ENCODE measurements at places on chromosomes 16 and 17.

- no peak for DNase-seq
Measured at GRCh38 chr17:77708936-77709335, 249.6 kb upstream of the TNRC6C start.

- no peak for DNase-seq
Measured at GRCh38 chr16:7335991-7336634, 3.5 kb downstream of the RBFOX1 start.

DNA sequence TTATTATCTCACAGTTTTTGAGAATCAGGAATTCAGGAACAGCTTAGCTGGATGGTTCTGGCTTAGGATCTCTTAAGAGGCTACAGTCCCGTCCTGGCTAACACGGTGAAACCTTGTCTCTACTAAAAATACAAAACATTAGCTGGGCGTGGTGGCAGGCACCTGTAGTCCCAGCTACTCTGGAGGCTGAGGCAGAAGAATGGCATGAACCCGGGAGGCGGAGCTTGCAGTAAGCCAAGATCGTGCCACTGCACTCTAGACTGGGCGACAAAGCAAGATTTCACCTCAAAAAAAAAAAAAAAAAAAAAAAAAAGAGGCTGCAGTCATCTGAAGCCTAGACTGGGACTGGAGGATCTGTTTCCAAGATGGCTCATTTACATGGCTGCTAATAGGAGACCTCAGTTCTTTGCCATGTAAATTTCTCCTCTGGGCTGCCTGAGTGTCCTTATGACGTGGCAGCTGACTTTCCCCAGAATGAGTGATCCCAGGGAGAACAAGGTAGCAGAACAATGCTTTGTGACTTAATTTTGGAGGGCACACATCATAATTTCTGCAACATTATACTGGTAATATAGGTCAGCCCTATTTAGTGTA lies 95.8 kb upstream of the CORO6 start:
- DNase-seq = no peak

GRCh38 chr16:50709980-50710379 lies 16.6 kb downstream of the NOD2 start:
- DNase-seq = no peak

- DNase-seq = no peak
Measured at GRCh38 chr17:65529040-65529633, 32.3 kb downstream of the AXIN2 start.

DNA sequence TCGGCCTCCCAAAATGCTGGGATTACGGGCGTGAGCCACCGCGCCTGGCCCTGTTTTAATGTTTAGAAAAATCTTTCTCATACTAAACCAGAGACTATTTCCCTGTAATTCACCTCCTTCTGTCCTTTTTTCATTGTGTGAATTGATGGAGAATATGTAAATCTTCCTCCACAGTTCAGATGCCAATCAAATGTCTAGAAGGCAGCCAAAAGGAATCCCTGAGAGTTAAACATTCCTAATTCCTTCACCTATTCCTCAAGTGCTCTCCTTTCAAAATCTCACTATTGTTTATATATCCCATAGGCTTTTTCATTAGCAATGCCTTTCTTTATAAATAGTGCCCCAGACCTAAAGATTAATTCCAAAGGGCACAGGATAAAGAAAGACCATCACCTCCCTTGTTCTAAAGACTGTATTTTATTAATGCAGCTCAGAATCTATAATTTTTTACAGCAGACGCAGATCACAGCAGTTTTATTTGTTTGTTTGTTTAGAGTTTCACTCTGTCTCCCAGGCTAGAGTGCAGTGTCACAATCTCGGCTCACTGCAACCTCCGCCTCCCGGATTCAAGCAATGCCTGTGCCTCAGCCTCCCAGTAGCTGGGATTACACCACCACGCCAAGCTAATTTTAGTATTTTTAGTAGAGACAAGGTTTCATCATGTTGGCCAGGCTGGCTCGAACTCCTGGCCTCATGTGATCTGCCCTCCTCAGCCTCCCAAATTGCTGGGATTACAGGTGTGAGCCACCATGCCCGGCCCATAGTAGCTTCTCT lies 30.5 kb downstream of the COPZ2 start:
- DNase-seq = no peak

- DNase-seq = no peak
Measured at GRCh38 chr16:84907051-84907450, 87.3 kb downstream of the CRISPLD2 start.
